ENCODE measurements at places on chromosomes 2 and 18.
A peak's percentile ranks its signal among the peaks of the same experiment; 100 is the strongest.

DNA sequence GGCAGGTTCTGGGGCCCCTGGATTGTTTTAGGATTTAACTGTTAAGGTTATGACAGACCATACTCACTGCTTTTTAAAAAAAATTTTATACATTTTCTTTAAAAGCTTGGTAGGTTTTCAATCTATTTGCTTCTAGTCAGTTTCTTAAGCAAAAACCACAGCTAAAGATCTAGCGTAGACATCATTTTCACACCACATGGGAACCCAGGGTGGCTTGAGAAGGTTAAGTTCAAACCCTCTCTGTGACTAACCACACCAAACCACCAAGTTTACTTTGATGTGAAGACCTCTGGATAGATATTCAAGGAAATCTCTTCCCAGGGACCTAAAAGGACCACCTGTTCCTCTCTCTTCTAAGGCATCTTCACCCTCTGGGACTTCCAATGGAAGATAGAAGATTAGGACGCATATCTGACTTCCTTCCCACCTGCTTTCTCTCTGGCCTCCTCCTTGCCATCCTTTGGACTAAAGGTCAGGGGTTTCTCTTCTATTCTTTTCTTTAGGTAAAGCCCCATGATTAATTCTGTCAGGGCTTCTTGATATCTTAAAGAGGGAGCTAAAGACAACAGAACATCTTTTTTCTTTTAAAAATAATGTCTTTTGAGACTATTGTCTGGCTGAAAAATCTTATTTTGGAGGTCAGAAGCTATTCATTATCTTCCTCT, 32.3 kb downstream of the FOSL2 start:
- DNase-seq = no peak

DNA sequence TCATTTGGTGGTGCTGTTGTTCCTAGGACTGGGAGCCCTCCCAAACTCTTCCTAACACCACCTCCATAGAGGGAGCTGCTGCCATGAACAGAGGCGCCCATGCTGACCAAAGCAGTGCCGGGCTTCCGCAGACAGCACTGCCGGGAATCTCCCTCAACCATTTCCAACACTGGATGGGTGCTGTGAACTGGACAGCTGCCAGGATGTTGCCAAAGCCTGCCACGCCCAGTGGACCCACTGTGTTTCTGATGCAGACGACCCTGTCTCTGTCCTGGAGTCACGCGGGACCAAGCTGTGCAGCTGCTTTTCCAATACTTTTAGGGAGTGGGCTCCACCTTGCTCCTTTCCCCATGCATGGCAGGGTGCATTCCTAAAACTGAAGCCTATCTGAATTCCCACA, 16.9 kb upstream of the GNAL start:
- no peak for DNase-seq

- DNase-seq = no peak
Measured at GRCh38 chr18:59451963-59452362, 92.9 kb upstream of the LMAN1 start.

DNA sequence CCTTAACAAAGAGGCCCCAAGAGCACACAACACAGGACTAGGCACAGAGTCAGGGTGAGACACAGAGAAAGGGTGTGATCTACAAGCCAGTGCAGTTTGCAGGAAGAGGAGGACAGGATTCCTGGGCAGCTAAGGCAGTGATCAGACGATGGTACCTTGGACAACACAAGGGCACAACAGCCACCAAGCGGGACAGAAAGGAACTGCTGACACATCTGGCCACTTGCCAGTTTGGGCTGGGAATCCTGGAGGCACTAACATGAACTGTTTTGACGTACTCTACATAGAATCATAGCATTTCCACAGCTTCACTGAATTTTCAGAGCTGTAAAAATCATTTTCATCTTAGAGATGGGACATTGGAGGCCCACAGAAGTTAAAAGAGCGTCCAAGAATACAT, 221.5 kb upstream of the SLC35G4 start:
- DNase-seq = no peak

GRCh38 chr18:59917422-59917821, 17.6 kb downstream of the PMAIP1 start:
- DNase-seq = no peak

- DNase-seq = peak; percentile 53
Measured at GRCh38 chr2:126899616-126900185, 1.0 kb downstream of the TEX51 start.

DNA sequence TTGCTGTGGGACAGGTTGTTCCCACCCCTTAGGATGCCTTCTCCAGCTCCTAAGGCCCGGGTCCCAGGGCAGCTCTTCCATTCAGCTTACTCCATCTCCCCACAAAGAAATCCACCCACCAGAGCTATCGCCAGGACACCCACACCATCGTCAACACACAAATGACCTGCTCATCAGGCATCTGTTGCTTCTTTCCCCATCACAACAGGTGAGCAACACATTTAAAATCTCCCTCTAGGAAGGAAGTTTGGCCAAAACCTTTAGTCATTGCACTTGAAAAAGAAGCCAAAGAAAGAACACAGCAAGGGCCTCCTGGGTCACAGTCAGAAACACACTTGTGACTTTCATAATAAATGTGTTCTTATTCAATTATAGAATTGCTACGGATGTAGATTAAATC, 289.0 kb downstream of the PIEZO2 start:
- DNase-seq = no peak

- DNase-seq = no peak
Measured at GRCh38 chr2:200028998-200029397, 73.6 kb downstream of the MAIP1 start.

DNA sequence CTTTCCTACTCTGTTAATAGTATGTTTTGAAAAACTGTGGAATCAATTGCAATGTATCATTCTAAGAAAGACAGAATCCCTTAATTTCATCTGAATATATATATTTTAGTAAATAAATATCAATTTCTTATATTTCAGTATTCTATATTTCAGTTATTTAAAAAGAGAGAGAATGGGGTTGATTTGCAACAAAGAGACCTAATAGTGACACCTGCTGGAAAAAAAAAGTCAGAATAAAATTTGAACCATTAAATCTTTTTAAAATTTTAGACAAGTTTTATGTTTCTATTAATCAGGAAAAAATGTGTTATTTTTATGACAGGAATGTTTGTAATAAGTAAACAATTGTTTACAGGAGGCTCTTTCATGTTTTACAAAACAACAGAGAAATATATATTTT, 20.7 kb upstream of the CCNT2 start:
- no peak for DNase-seq

DNA sequence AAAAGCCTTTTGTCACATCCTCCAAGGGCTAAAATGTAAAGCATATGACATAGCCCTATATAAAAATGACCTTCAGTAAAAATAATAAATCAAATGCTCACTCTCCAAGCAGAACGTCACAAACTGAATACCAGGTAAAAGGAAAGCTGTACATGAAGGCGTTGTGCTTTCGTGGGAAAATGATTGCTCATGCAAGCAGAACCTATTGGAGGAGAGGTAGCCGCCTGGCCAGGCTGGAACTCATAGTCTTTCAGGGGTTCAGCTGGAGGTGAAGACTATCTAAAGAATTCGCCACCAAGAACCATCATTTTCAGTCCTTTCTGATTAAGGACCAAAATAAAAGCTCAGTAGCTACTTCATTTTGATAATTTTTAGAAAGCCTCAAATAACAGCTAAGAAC, 44.7 kb downstream of the ANKRD44 start:
- no peak for DNase-seq

GRCh38 chr2:48482313-48482712, 47.6 kb upstream of the STON1 start:
- DNase-seq = no peak

GRCh38 chr18:39624961-39625360, 2059.4 kb upstream of the CELF4 start:
- no peak for DNase-seq

DNA sequence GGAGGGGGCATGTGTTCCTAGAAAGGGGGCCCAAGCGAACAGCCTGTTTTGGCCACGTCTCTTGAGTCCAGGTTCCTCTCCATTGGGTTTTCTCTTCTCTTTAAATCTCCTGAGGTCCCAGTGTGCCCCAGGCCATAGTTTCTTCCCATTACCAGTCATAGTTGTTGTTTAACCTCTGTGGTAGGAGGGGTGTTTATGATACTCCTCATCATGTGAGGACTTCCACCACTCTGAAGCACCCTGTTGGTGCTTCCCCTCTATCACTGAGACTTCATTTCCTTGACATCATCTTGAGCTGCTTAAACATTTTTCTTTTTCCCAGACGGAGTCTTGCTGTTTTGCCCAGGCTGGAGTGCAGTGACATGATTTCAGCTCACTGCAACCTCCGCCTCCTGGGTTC, 45.9 kb downstream of the WIPF1 start:
- no peak for DNase-seq

DNA sequence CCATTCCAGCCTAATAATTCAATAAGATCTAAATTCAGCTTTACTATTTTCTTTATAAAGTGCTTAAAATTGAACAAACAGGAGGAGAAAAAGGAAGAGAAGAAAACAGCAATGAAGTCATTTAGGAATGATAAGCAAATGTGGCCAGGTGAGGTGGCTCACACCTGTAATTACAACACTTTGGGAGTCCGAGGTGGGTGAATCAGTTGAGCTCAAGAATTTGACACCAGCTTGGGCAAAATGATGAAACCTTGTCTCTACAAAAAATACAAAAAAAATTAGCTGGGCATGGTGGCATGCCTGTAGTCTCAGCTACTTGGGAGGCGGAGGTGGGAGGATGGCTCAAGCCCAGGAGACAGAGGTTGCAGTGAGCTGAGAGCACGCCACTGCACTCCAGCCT, 129.0 kb downstream of the CAMKMT start:
- DNase-seq = no peak

- no peak for DNase-seq
Measured at GRCh38 chr2:103003750-103004260, 242.0 kb downstream of the TMEM182 start.

DNA sequence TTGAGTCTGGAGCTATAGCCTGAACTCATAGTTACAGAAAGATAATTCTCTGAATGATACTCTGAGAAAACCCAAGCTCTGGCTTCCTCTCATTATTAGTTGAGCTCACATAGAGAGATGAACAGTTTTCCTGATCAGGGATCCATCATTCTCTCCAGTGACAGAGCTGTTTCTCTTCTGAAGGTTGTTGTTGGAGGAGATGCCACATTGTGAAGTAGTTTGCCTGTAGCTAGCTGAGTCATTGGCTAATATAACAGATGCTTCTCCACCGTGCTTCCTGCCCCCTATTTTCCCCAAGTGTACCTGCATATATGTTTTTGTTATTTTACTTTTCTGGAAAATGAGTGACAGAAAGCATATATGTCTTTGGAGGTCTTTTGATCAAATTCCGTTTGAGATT, 64.6 kb downstream of the OSBPL6 start:
- DNase-seq = no peak

GRCh38 chr2:38409156-38410102, 32.4 kb upstream of the ATL2 start:
- no peak for DNase-seq

GRCh38 chr2:151043484-151043883, 218.2 kb downstream of the RBM43 start:
- DNase-seq = no peak

- no peak for DNase-seq
Measured at GRCh38 chr2:148273158-148273691, 252.3 kb downstream of the MBD5 start.

DNA sequence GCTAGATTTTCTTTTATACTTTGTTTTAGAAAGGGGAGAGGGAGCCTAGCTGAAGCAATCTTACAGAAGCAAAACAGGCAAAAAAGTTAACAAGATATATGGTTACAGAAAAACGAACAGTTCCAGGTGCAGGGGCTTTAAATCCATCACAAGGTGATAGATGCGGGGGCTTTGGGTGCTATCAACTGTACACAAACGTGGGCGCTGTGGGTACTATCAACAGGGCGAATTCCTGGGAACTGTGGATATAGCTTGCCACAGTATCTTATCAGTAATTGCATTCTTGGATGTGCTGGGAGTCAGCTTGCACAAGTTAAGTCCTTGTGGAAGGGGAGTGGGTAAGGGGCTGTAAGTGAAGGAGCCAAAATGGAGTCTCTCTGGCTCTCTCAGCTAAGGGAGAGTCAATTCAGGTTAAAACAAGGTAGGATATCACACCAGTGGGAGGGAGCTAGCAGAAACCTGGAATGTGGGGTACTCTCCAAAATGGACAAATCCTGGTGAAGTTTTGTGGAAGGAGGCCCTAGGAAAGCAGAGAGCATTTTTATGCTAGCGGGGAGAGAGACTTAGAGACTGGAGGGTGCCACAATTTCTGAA, 325.8 kb upstream of the SPHKAP start:
- DNase-seq = no peak

- DNase-seq = no peak
Measured at GRCh38 chr2:56687169-56687568, 503.4 kb downstream of the CCDC85A start.

DNA sequence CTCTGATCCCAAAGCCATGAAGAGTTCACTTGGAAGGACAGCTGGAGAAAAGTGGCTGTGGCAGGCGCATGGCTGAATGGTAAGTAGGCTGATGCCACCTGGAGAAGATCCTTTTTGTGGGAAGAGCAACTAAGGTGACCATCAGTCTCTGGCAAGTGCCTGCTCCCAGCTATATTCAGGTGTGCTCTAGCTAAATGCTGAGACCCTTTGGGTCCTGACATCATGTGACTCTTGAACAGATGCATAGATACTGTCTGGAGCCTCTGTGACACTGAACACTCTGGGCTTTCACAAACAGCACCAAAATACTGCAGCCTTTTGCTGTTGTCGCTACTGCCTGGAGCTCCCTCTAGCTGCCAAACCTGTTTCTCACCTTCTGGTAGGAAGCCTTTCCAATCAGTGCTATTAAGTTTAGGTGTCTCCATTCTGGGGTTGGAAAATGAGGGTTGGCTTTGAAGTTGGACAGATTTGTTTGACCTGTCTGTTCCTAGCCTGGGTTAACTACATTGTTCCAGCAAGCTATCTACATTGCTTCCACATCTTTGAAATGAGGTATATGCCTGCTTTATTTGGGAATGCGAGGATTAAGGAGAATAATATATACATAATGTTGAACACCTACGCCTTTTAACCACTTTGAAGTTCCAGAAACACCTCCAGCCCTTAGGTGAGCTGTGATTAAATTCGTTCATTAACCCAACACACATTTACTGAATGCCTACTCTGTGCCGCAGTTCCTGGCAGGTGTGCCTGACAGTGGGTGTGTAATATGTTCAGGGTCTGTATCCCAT, 3.1 kb downstream of the EGR4 start:
- DNase-seq = no peak

GRCh38 chr18:44792456-44793061, 111.9 kb downstream of the SETBP1 start:
- DNase-seq = no peak

DNA sequence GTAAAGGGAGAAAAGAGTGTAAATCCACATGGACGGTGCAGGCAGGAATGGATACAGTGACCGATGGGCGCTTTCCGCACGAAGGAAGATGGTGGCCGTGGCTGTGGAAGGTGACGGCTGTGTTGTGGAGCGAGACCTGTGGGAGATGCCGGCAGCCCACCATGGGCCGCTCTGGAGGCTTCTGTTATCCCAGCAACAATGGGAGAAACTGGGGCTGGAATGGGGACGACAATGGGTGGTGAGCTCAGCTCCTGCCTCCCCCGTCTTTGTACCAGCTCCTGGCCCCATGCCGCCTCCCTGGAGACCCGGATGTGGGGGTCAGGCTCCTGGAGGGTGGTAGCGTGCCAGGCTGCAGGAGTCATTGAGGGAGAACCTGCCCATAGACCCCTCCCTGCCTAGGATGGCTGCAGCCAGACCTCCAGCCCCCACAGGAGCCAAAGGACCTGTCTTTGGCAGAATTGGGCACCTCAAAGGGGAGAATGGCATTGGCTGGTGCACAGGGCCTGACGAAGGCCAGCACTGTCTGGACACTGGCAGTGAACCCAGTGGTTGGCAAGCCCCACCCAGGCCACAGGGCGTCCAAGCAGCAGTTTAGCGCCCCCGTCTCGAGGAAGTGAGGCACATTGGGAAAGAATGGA, 72.6 kb downstream of the SLC66A2 start:
- DNase-seq = peak; percentile 58
